ENCODE measurements at places on chromosomes 7 and 10.

- DNase-seq, result no peak
Observed at GRCh38 chr7:111871283-111871682, 309.0 kb upstream of the IMMP2L start.

- DNase-seq, result no peak
Observed at GRCh38 chr10:18310761-18311160, 170.5 kb downstream of the CACNB2 start.

GRCh38 chr7:121450631-121451198 is 54.6 kb upstream of the FAM3C start:
- DNase-seq, result no peak

DNA sequence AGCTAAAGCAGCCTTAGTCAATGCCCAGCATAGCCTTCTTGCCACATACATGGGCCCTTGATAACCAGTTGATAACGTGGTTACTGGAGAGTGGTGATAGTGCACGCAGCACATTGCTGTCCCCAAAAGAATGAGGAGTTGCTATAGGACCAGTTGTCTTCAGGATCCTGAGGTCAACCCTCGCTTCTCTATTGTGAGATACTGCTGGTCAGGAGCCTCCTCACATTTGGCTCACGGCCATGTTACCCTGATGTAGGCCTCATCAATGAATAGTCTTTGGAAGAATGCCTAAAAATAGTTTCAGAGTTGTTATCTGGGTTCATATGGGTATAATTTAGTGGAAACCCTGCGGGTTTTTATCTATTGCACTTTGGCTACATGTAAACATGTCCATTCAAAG is 230.7 kb downstream of the VTI1A start:
- DNase-seq, result no peak

- no peak for DNase-seq
Observed at GRCh38 chr7:82015751-82016150, 245.9 kb upstream of the HGF start.

DNA sequence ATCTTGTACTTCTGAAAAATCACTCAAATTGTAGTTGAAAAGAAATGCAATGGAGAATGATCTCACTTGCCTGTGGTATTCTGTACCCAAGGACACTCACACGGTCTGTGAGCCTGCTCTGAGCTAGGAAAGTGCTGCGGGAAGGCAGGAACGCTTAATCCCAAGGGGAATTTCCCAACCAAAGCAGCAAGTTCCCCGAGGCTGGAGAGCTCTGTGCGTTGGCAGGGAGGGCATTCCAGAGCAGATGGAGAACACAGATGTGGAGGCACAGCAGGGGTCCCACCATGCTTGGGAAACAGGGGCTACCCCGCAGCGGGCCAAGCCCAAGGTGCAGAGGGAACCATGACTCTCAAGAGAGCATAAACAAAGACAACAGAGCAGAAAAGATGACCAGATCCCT is 13.6 kb downstream of the SVIL start:
- no peak for DNase-seq

- DNase-seq, result no peak
Observed at GRCh38 chr7:87591211-87591610, 9.5 kb downstream of the ABCB1 start.

DNA sequence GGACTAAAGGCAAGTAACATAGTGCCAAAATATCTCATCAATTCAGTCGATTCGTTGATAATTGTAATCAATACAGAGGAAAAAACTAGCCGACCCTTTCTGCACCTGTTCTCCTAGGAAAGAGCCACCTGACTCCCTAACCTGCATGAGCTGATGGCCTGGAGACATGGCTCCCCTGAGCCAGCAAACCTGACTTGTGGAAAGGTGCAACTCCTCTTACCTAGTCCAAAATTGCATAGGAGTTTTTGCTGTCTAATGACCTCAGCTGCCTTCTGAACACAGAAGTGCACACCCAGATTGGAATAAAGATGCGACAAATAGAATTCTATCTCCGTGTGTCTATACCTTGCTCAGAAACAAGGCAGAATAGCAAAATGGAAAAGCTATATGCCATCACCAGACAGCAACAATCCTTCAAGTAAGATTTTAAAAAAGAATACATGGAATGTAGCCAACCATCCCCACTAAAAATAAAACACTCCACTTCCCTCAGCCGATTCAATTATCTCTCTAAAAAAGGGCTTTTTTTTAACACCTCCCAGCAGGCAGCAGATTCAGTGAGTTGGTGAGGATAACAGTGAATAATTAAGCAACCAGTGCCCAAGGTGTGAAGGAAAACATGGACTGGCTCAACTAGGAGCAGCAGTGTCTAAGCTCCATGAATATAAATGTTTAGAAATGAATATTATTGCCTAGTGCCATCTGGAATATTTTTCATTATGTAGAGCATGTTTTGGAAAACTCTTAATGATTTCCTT is 26.6 kb upstream of the LMTK2 start:
- DNase-seq, result no peak

DNA sequence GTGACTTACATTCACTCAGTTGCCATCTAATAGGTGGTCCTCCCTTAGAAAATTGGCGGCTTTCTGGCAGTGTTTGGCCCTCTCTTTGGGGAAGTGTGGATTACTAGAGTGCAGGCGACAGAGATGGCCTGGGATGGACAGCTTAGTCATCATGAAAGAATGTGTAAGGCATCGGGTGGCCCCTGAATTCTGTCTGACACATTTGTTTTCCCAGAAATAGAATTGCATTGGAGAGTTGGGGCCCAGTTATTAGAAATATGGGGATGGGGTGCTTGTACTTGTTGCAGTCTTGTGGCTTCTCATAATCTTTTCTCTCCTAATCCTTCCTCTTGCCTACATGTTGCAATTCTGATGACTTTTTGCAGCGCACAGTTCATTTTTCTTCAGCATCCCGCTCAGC is 13.8 kb downstream of the TCF7L2 start:
- no peak for DNase-seq

DNA sequence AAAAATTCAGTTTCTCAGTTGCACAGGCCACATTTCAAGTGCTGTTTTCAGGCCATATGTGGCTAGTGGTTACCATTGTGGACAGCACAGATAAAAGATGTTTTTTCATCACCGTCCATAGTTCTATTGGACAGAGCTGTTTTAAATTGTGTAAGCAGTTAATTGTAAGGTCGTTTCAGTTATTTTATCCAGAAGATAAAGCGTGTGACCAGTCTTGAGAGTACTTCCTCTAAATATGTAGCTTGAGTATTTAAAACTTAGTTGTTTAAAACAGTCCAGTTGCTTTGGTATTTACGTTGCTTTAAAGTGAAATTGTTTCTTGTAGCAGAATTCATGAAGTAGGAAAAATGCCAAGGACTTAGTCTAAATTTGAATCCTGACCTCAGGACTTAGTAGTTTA is 66.9 kb downstream of the ZNRF2 start:
- DNase-seq, result no peak

DNA sequence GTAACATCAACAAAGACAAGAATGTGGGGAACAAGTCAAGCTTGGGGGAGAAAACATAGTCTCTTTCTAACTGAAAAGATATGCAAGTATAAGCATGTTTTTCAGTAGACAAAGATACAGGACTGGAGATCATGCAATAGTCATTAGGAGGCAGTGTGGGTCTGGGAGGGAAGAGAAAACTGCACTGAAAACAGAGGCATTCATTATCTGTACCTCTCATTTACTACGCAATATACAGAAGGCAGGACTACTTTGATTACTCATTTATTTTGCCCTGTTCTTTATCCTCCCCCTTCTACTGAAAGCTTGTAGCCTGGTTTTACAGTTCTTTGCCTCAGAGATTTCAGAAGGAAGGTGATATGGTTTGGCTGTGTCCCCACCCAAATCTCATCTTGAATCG is 341.2 kb downstream of the CRPPA start:
- no peak for DNase-seq

GRCh38 chr7:138458576-138459412 is 1.3 kb upstream of the TRIM24 start:
- no peak for DNase-seq

DNA sequence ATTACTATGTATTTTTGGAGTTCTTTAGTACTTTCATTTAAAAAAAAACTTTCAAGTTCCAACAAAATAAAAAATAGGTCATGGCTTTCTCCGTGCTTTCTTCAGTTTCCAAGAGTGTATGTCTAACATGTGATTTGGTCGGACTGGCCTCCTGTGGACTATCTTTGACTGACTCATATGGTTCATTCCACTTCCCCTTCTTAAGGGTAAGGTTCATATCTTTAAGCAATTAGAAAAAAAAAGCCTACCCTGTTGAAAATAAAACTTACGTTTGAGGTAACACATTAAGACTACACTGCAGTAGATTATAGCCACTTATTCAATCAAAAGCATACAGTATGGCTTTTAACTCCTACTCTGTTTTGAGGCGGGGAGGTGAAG is 112.8 kb upstream of the AHR start:
- no peak for DNase-seq

DNA sequence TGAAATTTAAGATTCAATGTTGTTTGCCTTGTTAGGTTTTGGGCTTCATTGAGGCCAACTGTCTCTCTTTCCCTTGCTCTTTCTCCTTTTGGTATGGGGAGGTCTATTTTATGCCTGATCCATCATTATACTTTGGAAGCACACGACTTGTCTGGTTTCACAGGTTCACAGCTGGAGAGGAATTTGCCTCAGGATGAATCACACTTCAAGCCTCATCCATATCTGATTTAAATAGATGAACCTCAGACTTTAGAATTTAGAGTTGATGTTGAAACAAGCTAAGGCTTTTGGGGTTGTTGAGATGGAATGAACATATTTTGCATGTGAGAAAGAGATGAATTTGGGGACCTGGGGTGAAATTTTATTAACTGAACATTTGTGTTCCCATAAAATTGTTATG is 150.5 kb upstream of the IGFBP3 start:
- DNase-seq, result no peak

DNA sequence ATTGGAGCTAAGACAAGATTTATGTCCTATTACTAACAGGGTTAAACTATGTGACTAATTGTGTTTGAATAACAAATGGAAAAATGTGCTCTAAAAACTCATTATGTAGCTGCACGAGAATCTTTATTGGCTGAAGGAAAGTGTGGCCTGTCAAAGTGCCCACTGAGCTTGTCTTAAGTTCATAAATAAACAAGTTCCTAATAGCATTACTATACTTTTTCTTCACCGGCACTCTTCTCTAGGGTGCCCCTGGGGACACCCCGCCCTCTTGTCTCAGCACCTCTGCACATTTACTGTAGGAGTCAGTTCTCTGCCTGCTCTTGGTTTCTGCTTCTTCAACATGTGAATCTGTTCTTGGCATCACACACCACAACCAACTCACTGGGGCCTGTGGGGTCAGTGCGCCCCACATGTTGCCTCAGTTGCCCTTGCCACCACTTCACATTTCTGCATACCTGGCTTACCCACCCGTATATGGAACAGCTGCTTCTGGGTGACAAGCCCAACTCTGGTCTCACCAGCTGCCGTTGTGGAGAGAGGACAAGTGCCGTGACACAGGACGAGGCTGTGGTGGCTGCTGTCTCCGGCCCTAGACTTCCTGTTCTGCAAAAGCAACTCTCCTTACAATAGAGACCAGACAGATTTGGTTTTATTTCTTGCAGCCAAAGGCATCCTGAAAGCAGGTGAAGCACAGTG is 96.3 kb upstream of the DDC start:
- DNase-seq, result no peak

Data from stimulated activated CD4-positive, alpha-beta T cell treated with anti-CD3 and anti-CD28 coated beads, Interleukin-4, amount 100 ng/mL, for 48 hours (primary cell).